ENCODE measurements at places on chromosomes 1 and 21. TPM values are rescaled to one million over a fixed set of nuclear protein-coding genes. Genes with fewer than 3 reads are reported as not detected.

GRCh38 chr1:226735576-226735975 is 3.5 kb downstream of the ITPKB start:
- no peak for DNase-seq

The TENT5C gene
- polyA plus RNA-seq, result 3.5 TPM

- DNase-seq, result no peak
These were observed 126.1 kb downstream of the PSMG1 start for GRCh38 chr21:39057121-39057520.

- peak; percentile 71 for DNase-seq
These were observed 464.5 kb downstream of the USP25 start for GRCh38 chr21:16194095-16194787.

DNA sequence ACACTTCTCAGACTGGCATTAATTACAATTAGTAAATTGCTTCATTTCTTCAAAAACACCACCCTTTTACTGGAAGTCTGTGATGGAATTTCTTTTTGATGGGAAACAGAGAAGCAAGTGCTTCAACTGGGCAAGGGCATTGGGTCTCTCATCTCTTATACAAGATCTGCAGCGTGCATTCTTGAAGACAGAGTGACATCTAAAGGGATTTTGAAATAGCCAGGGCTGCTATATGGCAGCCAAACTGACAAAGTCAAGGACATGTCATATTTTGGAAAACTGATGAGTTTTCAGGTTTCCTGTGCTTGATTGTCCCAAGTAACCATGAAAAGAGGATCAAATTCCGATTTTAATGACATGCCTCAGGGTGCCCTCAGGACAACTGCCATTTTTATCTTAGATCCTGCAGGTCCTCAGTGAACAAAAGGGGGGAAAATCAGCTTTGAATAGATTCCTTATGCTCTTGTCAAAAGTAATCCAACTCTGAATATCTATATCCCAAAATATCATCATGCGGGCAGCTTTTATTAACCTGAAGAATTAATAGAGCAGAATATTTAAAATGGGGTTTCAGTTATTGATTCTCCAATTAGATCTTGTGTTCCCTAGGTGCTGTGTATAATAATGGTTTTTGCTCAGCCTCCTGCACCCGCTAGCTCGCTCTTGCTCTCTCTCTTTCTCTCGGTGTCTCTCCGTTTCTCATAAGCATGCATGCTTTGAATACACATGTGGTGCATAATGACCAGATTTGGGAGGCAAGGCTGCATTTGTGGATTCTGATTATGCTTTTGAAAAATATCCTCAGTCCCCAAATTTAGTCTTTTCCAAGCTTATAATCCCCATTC is 221.8 kb downstream of the TTLL7 start:
- DNase-seq, result no peak

GRCh38 chr21:14533499-14534428 is 12.4 kb downstream of the SAMSN1 start:
- DNase-seq, result no peak

The SYNC gene
- polyA plus RNA-seq, result 1.7 TPM

GRCh38 chr1:91885716-91886506 is at the start of gene TGFBR3:
Gene TGFBR3 (minus strand): TSS chr1:91886151. CDS start chr1:91861531, 24,620 bp downstream.
- DNase-seq, result peak; percentile 93

DNA sequence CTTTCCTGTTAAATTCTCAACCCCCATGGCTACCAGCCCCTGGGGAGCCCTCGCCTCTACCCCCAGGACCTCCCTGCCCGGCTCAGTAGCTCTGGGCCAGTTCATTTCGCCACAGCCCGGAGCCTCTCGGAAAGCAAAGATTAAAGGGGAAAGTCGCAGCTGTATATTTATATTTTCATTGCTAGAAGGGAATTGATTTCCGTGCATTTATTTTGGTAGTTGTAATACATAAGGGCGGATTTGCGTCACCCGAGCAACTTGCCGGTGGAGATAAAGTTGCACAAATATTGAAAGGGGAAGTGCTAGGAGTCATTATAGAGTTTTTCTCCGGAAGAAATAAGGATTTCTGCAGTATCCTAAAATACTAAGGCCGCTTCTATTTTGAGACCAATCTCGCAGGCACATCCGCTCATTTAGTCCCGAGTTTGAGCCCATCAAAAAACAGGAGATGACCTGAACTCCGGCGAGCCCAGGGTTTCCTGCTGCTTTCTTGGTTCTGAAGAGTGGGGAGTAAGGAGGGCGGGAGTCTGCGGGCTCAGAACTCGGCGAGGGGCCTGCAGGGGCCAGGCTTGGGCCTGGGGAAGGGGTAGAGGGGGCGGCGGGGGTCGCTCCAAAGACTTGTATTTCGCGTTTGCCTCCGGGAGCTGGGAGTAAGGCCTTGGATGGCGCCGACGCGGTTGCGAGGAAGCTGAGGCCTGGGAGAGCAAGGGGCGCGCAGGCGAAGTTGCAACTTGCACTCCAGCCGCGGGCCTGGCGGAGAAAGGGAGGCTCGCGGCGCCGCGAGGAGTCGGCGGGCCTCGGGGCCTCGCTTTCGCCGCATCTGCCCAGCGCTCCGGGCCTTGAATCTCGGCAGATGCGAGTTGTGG is 2.5 kb upstream of the HLX start:
- DNase-seq, result no peak

The RAB42 gene
- polyA plus RNA-seq, result 3.2 TPM

- DNase-seq, result peak; percentile 86
These were observed at the start of gene JTB for GRCh38 chr1:153977250-153978240. Gene JTB (minus strand): TSS chr1:153977674. CDS start chr1:153977252, 422 bp downstream.

DNA sequence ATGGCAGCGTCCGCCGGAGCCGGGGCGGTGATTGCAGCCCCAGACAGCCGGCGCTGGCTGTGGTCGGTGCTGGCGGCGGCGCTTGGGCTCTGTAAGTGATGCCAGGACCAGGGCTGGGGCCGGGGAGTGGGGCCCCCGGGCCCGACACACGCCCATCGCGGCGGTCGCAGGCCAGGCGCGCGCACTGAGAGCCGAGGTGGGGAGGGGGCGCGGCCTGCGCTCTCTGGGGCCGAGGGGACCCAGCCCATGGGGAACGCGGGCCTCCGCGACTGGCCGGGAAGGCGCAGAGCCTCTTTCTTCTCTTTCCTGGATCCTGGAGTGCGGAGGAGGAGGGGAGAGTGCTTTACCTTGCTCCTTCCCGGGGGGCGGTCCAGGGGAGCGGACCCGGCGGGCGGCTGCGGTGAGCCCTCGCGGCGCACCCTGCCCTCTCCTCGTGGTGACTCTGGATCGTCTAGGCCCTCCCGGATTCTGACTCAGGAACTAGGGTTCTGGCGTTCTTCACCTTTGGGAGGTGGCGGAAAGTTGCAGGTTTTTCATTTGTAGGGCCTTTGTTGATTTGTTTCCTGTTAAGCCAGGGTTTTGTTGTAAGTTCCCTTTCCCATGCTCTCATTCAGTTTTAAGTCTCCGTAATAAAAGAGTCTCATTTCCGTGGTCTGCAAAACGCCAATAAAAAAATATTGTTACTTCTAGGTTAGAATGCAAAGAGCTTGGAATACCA is 529 bp downstream of the MPZL1 start:
- peak; percentile 65 for DNase-seq

- DNase-seq, result no peak
These were observed 311.3 kb downstream of the RGS7 start for GRCh38 chr1:241045659-241046058.

- DNase-seq, result no peak
These were observed 287.8 kb downstream of the LMX1A start for GRCh38 chr1:165068741-165069140.

- DNase-seq, result no peak
These were observed 220.5 kb upstream of the SGIP1 start for GRCh38 chr1:66313429-66313828.

DNA sequence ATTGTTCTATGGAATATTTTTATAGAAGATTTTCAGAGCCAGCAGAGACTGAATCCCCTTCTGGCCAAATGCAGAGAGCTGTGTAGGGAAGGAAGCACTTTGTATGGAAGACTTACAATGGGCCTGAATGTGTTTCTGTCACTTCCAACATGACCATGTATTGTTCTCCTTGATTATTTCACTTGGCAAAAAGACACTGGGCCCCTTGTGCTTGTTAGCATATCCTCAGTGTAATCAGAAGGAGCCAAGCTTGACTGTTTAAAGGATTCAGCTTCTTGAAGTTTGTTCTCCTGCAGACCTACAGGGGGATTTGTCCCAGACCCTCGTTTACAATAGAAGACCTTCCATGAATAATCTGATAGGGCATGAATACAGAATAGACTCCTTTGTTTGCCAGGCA is 48.1 kb upstream of the UBE2U start:
- DNase-seq, result no peak

The TCHH gene
- 0.03 TPM for polyA plus RNA-seq

The OR2T2 gene
- not detected for polyA plus RNA-seq

DNA sequence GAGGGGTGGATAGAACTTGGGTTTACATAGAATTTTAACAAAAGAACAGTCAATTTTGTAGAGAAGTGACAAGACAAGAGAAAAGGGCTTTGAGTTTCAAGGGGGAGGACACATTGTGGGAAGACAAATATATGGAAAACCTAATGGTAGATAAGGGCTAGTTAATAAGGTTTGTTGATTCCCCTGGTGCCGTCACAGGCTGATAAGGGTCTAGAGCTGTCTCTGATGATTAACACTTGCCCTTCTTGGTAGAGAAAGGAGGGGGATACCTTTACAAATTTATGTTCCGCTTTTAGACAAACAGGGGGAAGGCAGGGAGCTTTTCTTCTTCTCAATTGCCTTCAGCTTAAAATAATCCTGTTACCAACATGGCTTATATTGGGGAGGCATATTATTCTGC is 124.3 kb downstream of the ETS2 start:
- DNase-seq, result no peak

The PIGR gene
- 1.8 TPM for polyA plus RNA-seq

The ISG15 gene
- polyA plus RNA-seq, result 18.1 TPM

The SPRR2E gene
- not detected for polyA plus RNA-seq

GRCh38 chr1:111204983-111205713 is 4.7 kb upstream of the DENND2D start:
- no peak for DNase-seq

The FCRL6 gene
- 0.33 TPM for polyA plus RNA-seq

The PRDX6 gene
- polyA plus RNA-seq, result 348 TPM

DNA sequence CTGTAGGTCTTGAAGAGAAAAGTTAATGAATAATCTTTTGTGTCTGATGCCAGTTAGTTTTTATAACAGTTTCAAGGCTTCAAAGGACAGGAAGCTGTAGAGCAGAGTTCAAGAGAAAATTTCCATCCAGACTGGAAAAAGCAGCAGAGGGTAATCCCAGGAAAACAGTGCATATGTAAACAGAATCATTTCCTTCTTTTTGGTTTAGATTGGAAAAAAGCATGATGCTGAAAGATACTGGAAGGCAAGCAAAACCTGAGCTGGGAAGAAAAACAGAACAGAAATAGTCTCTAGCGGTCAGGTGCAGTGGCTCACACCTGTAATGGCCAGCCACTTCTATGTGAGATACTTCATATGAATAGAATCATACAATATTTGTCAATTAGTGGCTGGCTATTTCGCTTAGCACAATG is 71.9 kb downstream of the ZSWIM5 start:
- DNase-seq, result peak; percentile 21

DNA sequence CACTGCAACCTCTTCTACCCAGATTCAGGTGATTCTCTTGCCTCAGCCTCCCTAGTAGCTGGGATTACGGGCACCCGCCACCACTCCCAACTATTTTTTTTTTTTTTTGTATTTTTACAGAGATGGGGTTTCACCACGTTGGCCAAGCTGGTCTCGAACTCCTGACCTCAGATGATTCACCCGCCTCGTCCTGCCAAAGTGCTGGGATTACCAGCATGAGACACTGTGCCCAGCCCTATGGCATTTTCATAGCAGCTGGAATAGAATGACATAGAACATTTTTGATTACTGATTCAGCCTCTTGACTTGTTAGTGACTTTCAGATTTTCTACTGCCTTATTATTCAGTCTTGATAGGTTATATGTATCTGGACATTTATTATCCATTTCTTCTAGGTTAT is 1046.2 kb downstream of the AMY1C start:
- DNase-seq, result no peak

GRCh38 chr1:21935393-21935804 is 1.7 kb downstream of the HSPG2 start:
- DNase-seq, result no peak

DNA sequence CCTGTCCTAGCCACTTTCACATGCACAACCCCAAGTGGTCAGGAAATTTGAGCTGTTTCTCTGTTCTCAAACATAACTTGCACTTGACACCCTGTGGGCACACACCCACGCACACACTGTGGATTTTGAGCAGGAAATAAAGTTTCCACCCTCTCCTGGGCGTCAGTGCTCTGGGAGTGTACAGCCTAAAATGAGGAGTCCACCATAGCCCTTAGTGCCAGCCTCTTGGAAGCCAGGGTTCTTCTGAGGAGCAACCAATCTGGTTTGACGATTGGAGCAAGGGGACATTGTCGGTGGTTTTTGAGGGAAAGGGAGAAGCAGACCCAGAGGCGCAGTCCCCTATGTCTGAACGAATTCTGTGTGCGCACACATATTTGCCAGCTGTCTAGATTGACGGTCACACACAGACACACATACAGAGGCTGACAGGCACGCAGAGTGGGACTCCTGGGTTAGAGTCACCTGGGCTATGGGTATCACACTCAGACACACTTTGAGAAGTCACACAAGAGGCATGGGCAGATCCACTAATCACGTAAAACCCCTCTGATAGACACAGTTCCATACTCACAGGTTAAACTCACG is 2.7 kb downstream of the DMBX1 start:
- DNase-seq, result no peak

GRCh38 chr1:156898161-156898566 is 4.6 kb downstream of the PEAR1 start:
- peak; percentile 69 for DNase-seq
